ENCODE measurements at places on chromosomes 7 and 10.

- DNase-seq: no peak
These were observed 55.4 kb upstream of the CDC14C start for GRCh38 chr7:48868916-48869315.

GRCh38 chr10:62853710-62854109 lies 37.5 kb upstream of the EGR2 start:
- DNase-seq: no peak

- DNase-seq: no peak
These were observed 276.6 kb downstream of the GPR158 start for GRCh38 chr10:25451401-25451800.

GRCh38 chr7:140596519-140597427 lies 43.8 kb downstream of the DENND2A start:
- no peak for DNase-seq

DNA sequence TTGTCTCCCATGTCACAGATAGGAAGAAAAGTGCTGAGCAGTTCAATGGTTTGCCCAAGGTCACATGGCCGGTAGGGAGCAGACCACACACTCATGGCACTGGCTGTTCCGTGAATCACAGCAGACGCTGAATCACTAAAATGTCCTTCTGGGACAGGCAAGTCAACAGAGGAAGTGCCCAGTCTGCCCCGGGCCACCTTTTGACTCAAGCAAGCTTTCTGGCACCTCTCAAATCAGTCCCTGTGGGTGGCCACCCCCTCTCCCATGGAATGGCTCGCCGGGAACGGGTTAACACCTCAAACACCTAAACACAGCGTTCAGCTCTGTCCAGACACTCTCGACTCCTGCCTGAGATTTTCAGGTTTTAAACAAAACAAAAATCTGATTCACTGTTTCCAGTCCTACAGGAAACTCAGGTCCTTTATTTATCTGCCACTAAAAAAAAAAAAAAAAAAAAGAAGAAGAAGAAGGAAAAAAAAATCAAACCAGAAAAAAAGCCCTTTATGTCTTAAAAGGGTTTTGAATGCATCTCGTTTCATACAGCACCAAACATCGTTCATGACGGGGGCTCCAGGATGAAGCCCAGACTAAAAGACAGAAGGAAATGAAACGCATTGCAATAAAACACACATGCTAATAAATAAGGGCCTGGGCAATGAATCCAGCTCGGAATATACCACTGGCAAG lies 15.5 kb downstream of the CARD11 start:
- DNase-seq: peak; percentile 54

All from T-helper 1 cell (primary cell).